Activated naive CD4-positive, alpha-beta T cell treated with anti-CD3 and anti-CD28 coated beads for 36 hours (primary cell): ENCODE measurements at places on chromosomes 6 and 20.
A peak's percentile ranks its signal among the peaks of the same experiment; 100 is the strongest.

DNA sequence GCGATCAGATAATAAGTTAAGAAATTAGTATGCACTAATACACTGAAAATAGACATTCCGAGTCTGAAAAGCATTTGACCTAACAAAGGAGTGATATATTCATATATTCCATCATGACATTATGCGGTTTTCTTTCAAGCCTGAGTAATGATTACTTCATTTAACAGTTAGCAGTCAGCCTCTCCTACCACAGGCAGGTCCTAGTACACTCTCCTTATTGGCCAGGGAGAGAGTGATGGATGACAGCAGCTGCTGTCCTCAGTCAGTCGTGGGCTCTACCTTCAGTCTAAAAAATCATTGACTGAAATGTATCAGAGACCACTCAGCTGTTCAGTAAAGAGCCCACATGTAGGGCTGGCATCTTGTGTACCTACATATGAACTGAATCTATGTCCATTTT lies 33.2 kb upstream of the VGLL2 start:
- no peak for DNase-seq

GRCh38 chr20:45061244-45061643 lies 39.7 kb downstream of the KCNS1 start:
- DNase-seq = peak; percentile 31

GRCh38 chr6:87093651-87094050 lies 1.3 kb downstream of the CGA start:
- DNase-seq = no peak

DNA sequence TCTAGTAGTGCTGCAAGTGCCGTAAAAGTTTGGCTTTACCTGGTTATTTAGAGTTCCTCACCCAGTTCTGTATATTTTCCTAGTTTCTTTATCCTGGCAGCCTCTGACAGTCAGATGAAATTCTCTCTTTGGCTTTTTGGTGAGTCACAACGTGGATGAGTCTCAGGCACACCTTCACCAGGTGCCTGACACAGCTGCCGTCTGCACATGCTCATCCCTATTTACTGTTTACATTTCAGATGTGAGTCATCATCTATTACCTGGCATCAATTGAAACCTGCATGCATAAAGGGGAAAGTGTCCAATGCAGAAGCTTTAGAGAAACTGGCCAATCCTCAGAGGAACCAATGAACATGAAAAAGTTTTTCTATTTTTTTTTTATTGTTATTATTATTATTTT lies 33.3 kb upstream of the ADGRF4 start:
- DNase-seq = no peak
